ENCODE measurements at places on chromosomes 16 and 17.

- no peak for DNase-seq
Measured at GRCh38 chr17:2076087-2076984, 21.4 kb downstream of the HIC1 start.

GRCh38 chr16:3317315-3317999 lies 12.2 kb downstream of the ZNF75A start:
- no peak for DNase-seq

DNA sequence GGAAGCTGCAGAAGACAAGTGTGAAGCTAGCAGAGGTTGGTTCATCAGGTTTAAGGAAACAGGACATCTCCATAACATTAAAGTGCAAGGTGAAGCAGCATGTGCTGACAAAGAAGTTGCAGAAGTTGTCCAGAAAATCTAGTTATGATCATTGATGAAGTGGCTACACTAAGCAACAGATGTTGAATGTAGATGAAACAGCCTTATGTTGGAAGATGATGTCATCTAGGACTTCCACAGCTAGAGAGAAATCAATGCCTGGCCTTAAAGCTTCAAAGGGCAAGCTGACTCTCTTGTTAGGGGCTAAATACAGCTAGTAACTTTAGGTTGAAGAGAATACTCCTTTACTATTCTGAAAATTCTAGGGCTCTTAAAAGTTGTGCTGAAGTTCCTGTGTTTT lies 340.2 kb upstream of the SOX9 start:
- DNase-seq: no peak

DNA sequence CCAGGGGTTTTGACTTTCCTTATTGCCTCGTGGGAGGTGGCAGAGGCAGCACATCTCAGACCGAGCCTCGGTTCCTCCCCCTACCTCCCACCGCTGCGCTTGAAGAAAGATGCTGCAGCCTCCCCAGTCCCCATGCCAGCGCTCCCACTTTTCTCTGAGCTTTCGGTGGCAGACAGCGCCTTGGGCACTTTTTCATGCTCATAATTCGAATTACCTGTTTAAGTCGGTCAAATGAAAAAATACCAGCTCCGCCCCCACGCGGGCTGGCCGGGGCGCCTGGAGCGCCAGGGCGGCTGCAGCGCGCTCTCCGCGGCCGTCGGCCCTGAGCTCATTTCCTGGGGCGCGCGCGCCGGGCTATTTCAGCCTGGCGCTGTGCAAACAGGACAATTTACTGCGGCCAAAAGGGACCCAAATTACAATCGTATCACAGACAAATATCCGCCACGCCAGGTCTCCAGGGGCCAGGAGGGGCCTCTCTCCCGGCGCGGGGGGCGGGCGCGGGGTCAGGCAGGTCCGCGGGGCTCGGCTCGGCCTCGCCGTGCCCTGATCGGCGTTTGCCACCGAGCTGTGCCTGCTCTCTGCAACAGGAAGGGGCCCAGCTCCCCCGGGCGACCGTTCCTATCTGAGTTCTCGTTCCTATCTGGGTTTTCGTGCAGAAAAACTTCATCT lies 45.0 kb downstream of the SOST start:
- DNase-seq: no peak

GRCh38 chr16:56363181-56363716 lies 62.1 kb downstream of the AMFR start:
- DNase-seq: no peak

DNA sequence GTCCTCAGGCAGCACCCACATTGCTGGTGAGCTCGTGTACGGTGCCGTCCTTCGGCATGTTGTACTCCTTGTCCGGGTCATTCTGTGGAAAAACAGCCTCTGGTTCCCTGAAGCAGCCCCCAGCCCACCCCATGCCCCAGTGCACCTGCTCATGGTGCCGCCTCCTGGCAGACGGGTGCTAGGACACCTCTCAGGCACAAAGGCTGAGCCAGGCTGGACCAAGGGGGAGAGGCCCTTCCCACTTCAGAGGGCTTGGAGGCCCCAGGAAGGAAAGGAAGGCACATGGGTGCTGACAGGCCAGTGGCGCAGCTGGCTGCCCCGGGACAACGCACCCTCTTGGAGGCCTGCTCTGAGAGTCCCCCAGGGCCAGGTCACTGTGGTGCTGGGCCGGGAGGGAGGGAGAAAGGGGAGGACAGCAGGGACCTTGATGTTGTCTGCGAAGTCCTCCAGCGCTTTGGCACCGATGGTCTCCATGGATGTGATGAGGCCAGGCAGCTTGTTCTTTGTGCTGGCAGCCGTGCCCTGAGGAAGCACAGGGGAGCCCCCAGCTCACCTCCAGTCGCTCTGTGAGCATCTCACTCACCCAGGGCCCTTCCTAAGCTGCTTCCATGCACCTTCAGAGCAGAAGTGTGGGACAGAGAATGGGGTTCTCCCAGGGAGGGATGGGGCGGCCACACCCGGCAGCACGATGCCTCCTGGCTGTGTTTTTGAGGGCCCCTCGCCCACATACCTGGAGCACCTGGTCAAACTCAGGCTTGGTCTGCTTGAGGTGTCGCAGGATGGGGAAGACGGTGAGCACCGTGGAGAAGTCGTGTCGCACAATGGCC lies 9.3 kb downstream of the ZACN start:
- no peak for DNase-seq

DNA sequence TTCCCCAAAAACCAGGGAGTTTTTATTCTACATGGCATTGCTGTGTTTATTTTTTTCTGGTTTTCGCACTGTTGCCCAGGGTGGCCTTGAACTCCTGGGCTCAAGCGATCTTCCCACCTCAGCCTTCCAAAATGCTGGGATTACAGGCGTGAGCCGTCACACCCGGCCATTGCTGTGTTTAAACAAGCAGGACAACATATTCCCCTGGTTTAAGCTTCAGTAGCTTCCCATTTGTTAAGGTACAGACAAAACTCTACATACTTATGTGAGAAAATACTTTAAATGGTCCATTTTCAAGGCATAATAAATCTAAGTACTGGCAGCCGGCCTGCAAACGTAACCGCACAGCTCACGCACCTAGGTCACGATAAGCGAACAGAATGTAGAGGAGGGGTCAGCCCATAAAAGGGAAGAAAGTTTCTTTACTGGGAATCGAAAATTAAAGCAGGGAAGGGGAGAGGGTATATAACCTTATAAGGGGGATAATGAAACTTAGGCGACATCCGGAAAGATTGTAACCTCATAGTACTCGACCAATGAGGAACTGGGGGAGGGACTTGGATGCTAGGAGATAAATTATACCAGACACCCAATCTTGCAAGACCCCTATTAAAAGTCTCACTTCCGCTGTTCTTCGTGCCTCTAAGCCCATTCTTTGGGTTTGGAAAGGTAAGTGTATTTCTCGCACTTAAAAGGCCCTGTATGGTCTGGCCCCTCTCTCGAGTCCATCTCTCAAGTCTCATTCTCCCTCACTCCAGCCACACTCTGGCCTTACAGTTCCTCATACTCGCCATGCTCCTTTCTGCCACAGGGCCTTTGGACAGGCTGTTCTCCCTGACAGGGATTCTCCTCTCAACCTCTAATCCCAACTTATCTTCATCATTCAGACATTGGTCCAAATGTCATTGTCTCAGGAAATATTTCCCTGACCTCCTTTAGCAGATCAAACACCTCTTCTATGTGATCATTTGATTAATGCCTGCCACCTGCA lies 59.2 kb downstream of the TEX14 start:
- no peak for DNase-seq

GRCh38 chr16:89423681-89424260 lies 66.6 kb downstream of the ANKRD11 start:
- no peak for DNase-seq

DNA sequence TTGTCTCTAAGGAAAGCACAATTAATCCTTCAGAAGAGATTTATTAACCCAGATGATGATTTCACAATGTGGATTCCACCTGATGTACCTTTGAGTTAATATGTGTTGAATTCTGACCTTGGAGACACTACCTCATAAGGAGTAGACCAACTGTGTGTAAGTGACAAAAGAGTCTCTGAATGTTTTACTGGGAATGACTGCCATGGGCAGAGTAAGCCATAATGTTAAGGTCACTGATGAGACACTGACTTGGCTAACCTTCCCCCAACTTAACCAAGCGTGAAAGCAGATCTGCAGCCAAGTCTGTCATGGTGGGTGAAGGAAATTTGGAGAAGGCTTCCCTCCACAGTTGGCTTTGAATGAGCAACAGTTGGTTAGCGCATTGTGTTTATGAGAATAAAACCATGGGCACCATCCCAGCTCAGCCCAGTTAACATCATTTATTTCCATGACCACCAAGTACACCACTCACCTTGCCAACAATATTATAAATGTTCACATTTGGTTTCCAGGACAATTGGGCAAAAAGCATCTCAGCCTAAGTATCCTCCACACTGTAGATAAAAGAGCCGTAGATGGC lies 618.5 kb downstream of the KCNJ2 start:
- DNase-seq: no peak

DNA sequence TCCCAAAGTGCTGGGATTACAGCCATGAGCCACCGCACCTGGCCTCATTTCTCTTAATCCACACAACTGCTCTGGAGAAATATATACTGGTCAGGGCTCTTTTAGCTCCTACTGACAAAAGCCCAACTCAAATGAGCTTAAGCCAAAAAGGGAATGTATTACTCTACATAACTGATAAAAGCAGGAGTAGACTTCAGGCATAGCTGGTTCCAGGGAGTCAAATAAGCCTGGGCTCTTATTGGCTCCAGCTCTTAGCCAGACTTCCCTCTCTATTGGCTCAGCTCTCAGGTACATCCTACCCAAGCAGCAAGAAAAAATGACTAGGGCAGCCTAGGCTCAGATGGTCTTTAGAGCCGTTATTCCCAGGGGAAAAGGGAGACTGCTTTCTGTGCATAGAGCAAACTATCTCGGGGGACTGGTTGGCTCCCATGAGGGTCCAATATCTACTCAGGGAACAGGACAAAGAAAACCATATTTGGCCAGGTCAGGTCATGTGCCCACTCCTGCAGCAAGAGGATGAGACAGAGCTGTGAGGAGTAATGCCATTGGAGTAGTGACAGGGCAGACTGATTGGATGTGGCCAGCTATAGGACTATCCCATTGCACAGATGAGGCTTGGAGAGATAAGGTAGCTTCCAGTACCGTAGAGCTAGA lies 21.2 kb downstream of the TBX2 start:
- no peak for DNase-seq

- DNase-seq: no peak
Measured at GRCh38 chr16:85137323-85138072, 25.2 kb upstream of the CIBAR2 start.

DNA sequence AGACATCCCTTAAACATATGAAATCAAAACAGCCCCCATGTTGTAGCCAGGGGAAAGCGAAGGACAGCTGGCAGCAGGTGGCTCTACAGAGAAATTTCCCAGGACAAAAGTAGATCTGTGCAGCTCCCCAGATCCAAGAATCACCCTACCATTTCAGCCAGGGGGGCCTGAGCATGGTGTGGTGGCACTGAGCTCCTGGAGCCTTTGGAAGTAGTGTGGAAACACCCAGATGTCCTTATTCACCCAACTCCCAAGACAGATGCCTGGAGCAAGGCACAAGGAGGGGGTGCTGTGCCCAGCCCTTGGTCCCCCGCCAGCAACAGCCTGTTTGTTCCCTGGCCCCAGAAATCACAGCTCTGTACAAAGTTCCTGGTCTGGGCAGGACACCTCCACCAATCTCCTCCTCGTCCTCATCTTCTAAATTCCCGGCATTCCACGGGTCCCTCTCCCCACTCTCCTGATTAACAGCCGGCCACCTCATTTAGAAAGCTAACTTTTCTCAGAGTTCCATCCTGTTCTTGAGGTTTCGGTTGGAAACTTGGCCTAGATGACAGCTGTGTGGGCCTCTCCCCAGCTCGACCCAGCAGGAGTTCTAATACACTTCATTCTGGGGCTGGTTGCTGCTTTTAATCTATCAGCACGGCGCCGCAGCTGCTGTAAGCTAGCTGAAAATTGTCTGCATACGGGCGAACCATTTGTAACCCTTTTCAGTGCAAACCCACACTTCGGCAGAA lies 191.1 kb downstream of the C16orf78 start:
- no peak for DNase-seq

DNA sequence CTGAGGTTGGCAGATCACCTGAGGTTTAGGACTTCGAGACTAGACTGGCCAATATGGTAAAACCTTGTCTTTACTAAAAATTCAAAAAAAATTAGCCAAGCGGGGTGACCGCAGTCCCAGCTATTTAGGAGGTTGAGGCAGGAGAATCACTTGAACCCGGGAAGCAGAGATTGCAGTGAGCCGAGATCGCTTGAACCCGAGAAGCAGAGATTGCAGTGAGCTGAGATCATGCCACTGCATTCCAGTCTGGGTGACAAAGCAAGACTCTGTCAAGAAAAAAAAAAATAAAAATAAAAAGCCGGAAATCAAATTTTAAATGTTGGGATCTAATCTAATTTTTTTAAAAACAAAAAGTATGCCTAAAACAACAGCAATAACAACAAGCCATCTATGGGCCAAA lies 56.3 kb downstream of the ABCC1 start:
- DNase-seq: no peak

GRCh38 chr16:72198021-72198711 lies 26.2 kb upstream of the PMFBP1 start:
- DNase-seq: no peak

- no peak for DNase-seq
Measured at GRCh38 chr17:17304521-17304985, 1.4 kb downstream of the NT5M start.

DNA sequence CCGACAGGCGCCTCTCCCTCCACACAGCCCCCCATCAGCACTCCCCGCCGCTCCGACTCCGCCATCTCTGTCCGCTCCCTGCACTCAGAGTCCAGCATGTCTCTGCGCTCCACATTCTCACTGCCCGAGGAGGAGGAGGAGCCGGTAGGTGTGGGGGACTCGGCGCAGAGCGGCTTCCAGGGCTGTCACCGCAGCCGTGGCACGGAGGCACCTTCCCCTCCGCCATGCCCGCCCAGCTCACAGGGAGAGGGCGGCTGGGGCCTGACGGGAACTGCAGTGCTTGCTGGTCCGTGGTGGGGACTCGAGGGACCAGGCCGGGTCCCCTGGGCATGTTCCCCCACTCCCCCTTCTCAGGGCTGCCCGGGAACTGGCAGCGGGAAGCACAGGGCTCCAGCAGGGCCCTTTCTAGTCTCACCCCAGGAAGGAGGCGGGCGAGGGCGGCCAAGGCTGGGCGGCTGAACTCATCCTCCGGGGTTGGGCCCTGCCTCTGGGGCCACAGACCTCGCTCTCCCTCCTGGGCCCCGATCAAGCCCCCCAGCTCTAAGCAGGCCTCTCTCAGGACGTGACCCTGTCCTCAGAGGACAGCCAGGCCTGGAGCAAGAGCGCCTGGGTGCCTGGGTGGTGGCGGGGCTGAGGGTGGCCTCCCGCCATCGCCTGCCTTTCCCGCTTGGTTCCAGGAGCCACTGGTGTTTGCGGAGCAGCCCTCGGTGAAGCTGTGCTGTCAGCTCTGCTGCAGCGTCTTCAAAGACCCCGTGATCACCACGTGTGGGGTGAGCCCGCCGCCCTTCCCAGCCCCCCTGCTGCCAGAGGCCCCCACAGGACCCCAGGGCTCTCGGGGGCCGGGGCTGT lies 15.2 kb downstream of the TRAF7 start:
- DNase-seq: no peak

GRCh38 chr17:74394977-74395376 lies 27.7 kb downstream of the GPR142 start:
- no peak for DNase-seq

GRCh38 chr16:67326472-67327309 lies at the start of the genes KCTD19 and LRRC36:
KCTD19 (minus strand) TSS chr16:67326741; CDS start chr16:67326707, 34 bp downstream.
LRRC36 (plus strand) TSS chr16:67326815; CDS start chr16:67326863, 48 bp downstream.
- DNase-seq: peak; percentile 34

GRCh38 chr16:81497690-81498089 lies 53.1 kb downstream of the CMIP start:
- DNase-seq: no peak

- DNase-seq: no peak
Measured at GRCh38 chr17:77233635-77234334, 93.0 kb downstream of the SEC14L1 start.

Data from stimulated activated CD4-positive, alpha-beta T cell treated with anti-CD3 and anti-CD28 coated beads, TNF-alpha, amount 100 ng/mL, for 4 hours (primary cell).